ENCODE measurements at places on chromosomes 2 and 18. TPM values are rescaled to one million over a fixed set of nuclear protein-coding genes. Genes with fewer than 3 reads are reported as not detected.

The LIPG gene
- 0.19 TPM for total RNA-seq

The HOXD9 gene
- total RNA-seq, result not detected

The COLEC11 gene
- not detected for total RNA-seq

The DNER gene
- total RNA-seq, result not detected

The IL1R1 gene
- 0.19 TPM for total RNA-seq

The MEP1B gene
- total RNA-seq, result 0.20 TPM

The TGFA gene
- 1.6 TPM for total RNA-seq

DNA sequence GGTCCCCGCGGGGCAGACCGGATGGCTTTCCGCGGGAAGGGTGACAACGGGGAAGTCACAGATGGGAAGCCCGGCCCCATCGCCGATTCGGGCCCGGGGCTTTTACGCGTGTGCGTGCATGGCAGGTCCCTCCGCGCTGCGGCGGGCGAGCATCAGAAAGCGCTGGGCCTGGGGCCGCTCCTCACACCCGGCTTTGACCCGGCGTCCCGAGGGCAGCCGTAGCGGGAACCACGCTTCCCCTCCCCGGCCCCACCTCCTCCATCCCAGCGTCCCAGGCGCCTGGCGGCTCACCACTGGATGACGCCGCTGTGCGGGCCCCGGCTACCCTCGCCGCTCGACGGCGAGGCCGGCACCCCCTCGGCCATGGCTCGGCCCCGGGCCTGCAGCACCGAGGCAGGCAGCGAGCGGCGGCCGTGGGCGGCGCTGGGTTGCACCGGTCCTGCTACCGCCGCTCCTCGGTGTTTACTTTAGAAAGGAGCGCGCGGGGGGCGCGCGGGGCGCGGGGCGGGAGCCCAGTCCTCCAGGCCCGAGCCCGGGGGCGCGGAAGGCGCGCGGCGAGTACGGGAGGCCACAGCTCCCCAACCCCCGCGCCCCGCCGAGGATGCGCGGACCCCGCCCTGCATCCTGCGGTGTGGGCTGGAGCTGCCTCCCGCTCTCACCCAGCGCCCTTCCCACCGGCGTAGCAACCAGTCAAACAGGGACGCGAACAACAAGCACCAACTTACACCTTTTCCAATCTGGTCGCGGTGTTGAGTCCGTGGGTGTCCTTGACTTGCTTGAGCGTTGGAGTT is 806 bp downstream of the RFX8 start:
- peak; percentile 66 for DNase-seq
- H3K27ac ChIP-seq, result peak overlapping the region; percentile 76
- no peaks in the 10 kb centered on the region for H3K36me3 ChIP-seq
- H3K4me1 ChIP-seq, result peaks cover 23% of the 10 kb centered on the region

- H3K27me3 ChIP-seq, result no peaks in the 10 kb centered on the region
- H3K4me3 ChIP-seq, result no peak overlapping the region
Measured at GRCh38 chr2:73008766-73009135, 62.8 kb downstream of the SFXN5 start.

DNA sequence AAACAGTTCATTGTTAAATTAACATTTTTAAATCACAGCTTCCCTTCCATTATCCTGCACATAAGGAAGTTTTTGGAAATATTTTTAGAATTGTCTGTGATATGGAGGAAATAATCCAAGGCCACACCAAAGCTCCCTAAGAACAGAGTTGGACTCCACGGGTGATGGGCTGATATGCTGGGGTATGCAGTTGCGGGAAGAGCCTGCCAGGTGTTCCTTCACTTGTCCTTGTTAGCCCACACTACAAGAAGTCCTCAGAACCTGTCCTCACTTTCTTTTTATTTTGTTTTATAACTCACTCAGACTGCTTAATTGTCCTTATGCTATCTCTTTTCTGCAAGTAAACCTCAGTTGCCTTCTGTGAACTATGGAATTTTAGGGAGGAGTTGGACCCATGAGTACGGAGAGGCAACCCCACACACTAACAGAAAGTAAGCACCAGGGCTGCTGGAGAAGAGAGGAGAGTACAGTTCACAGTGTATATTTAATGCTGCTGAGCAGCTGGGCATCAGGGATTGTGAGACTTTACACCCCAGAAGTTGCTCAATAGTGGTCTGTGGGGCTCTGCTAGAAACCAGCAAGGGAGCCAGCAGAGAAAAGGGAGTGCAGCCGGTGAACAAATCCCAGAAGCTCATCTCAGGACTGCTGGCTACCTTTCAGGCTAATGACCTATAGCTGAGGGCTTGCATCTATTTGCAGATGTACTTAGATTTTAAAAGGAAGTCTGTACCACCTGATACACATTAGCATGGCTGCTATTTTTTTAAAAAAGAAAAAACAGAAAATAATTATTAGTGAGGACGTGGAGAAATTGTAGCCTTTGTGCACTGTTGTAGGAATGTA is 280.1 kb upstream of the STON1 start:
- no peaks in the 10 kb centered on the region for H3K27me3 ChIP-seq
- peaks cover 7% of the 10 kb centered on the region for H3K4me1 ChIP-seq
- no peak for DNase-seq
- H3K27ac ChIP-seq, result peak overlapping the region; percentile 8
- H3K36me3 ChIP-seq, result no peaks in the 10 kb centered on the region
- peak overlapping the region; percentile 34 for H3K4me3 ChIP-seq

GRCh38 chr2:72040629-72041571 is 106.8 kb downstream of the CYP26B1 start:
- DNase-seq, result no peak
- H3K27me3 ChIP-seq, result peaks cover 4% of the 10 kb centered on the region
- no peaks in the 10 kb centered on the region for H3K4me1 ChIP-seq

GRCh38 chr2:74418312-74418711 is 3.1 kb downstream of the C2orf81 start:
- H3K27me3 ChIP-seq, result no peaks in the 10 kb centered on the region
- DNase-seq, result no peak
- H3K4me1 ChIP-seq, result peaks cover 33% of the 10 kb centered on the region
- H3K27ac ChIP-seq, result no peak overlapping the region
- no peaks in the 10 kb centered on the region for H3K36me3 ChIP-seq

DNA sequence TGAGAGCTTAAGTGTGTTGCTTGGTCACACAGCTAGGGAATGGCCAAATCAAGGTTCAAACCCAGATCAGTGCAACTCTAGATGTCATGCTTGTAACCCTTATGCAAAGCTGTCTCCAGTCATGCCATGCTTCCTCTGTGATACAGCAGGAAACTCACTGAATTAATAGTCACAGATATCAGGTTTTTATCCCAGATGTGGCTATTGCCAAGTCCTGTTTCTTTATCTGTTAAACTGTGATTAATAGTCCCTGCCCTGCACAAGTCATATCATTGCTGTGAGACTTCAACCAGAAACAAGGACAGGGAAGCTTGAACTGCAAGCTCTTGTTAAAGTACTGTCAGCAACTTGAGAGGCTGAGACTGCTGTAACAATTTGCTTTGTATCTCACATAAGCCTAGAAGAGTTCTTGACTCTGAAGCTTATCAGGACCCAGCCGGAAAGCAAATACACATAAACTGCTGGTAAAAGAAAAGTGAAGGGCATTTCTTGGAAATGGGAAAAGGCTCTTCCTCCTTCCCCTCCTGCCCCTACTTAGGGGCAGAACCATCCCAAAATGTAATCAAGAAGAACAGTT is 609.0 kb downstream of the DCC start:
- no peaks in the 10 kb centered on the region for H3K36me3 ChIP-seq
- H3K4me3 ChIP-seq, result no peak overlapping the region
- no peak for DNase-seq
- no peaks in the 10 kb centered on the region for H3K27me3 ChIP-seq

GRCh38 chr2:203484266-203485112 is 50.6 kb downstream of the RAPH1 start:
- H3K27ac ChIP-seq, result no peak overlapping the region
- H3K36me3 ChIP-seq, result no peaks in the 10 kb centered on the region
- DNase-seq, result peak; percentile 61
- no peaks in the 10 kb centered on the region for H3K4me1 ChIP-seq
- H3K27me3 ChIP-seq, result no peaks in the 10 kb centered on the region
- H3K4me3 ChIP-seq, result no peak overlapping the region

DNA sequence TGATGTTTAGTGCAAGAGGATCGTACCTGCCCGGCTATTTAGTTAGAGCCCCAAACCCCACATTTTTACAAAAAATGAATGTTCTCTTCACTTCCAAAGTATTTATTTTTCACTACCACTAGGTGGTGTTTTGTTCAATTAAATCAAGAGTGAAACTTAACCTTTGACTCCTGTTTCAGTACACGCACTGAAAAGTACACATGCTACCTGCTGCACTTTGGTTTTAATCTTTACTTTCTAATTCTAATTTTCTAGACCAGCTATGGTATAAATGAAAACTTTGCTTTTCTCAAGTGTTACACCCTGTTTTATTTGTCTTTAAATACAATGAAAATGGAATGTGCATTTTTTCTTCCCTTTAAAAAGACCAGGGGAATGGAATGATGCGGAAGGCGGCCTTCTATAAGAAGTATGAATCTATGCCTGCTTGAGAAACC is 31.4 kb upstream of the CHN1 start:
- no peak overlapping the region for H3K4me3 ChIP-seq
- no peaks in the 10 kb centered on the region for H3K36me3 ChIP-seq
- no peaks in the 10 kb centered on the region for H3K27me3 ChIP-seq

GRCh38 chr2:48914477-48915089 is 159.1 kb upstream of the LHCGR start:
- peaks cover 2% of the 10 kb centered on the region for H3K27me3 ChIP-seq
- no peak for DNase-seq
- H3K27ac ChIP-seq, result no peak overlapping the region
- H3K36me3 ChIP-seq, result peaks cover 2% of the 10 kb centered on the region

- no peaks in the 10 kb centered on the region for H3K36me3 ChIP-seq
- no peak for DNase-seq
- H3K4me3 ChIP-seq, result no peak overlapping the region
- no peak overlapping the region for H3K27ac ChIP-seq
Measured at GRCh38 chr2:218962859-218963492, 3.5 kb downstream of the CDK5R2 start.

DNA sequence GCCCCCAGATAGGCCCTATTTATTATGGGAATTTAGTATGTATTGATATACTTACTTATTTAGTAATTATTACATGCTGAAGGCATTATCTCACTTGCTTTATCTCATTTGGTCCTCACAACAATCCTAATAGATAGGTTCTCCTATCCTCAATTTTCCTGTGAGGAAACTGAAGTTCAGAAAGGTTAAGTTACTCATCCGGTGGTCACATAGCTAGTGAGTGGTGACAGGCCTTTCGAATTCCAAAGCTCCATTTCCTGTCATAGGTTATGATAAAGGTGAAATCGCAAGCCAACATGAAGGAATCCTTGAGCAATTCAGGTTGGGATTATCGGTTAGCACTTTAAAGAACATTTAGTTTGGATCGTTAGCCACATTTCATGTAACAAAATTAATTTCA is 33.3 kb downstream of the NAB1 start:
- no peaks in the 10 kb centered on the region for H3K27me3 ChIP-seq
- DNase-seq, result no peak
- peaks cover 6% of the 10 kb centered on the region for H3K36me3 ChIP-seq

DNA sequence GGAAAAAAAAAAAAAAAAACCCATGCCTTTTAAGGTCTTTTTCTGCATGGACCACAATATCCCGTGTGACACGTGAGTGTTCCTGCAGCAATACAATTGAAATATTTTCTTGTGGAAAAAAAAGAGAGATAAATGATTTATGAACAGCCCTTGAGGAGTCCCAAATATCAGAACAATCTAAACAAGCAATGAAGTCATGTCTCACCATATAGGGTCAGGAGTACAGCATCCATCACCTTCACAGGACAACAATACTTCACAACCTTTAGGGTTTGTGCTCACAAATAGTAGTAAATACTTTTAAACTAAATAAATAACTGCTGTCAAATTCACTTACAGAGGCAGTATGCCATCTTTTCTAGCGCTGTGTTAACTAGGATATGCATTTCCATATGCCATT is 87.9 kb downstream of the ZEB2 start:
- no peaks in the 10 kb centered on the region for H3K27me3 ChIP-seq
- peaks cover 34% of the 10 kb centered on the region for H3K4me1 ChIP-seq
- H3K27ac ChIP-seq, result no peak overlapping the region
- H3K4me3 ChIP-seq, result peak overlapping the region; percentile 55
- DNase-seq, result no peak
- peaks cover 18% of the 10 kb centered on the region for H3K36me3 ChIP-seq

- H3K4me3 ChIP-seq, result no peak overlapping the region
- DNase-seq, result no peak
- H3K27me3 ChIP-seq, result no peaks in the 10 kb centered on the region
- H3K36me3 ChIP-seq, result no peaks in the 10 kb centered on the region
Measured at GRCh38 chr2:19321946-19322345, 36.5 kb downstream of the OSR1 start.

GRCh38 chr18:21205695-21206094 is 36.3 kb upstream of the GREB1L start:
- no peaks in the 10 kb centered on the region for H3K4me1 ChIP-seq
- no peak overlapping the region for H3K27ac ChIP-seq
- H3K4me3 ChIP-seq, result no peak overlapping the region
- H3K27me3 ChIP-seq, result peaks cover 2% of the 10 kb centered on the region
- no peak for DNase-seq

DNA sequence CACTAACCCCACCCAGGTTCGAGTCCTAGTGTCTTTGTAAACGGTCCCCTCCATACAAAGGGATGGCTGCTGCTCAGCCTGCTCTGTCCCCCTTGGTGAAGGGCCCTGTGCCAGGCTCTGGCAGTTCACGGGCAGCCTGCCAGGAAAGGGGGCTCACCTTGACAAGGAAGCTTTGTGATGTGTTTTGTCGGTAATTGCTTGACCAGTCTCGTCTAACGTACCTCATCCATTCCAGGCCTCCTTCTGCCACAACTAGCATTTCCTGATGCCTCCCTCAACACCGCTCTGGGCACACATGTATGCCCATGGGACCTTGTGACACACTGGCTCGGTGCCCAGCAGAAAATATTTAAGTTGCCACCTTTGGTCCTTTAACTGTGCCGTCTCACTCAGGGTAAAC is 171.9 kb downstream of the KLHL29 start:
- no peaks in the 10 kb centered on the region for H3K4me1 ChIP-seq
- H3K36me3 ChIP-seq, result no peaks in the 10 kb centered on the region

- no peaks in the 10 kb centered on the region for H3K4me1 ChIP-seq
- no peak overlapping the region for H3K27ac ChIP-seq
- H3K27me3 ChIP-seq, result no peaks in the 10 kb centered on the region
- no peak for DNase-seq
Measured at GRCh38 chr2:56195563-56195962, 11.8 kb downstream of the CCDC85A start.

- no peaks in the 10 kb centered on the region for H3K36me3 ChIP-seq
- H3K27ac ChIP-seq, result no peak overlapping the region
- DNase-seq, result no peak
- H3K4me3 ChIP-seq, result no peak overlapping the region
- no peaks in the 10 kb centered on the region for H3K4me1 ChIP-seq
Measured at GRCh38 chr2:181861379-181861778, 30.2 kb upstream of the ITPRID2 start.

- no peak overlapping the region for H3K4me3 ChIP-seq
- peaks cover 23% of the 10 kb centered on the region for H3K4me1 ChIP-seq
- no peaks in the 10 kb centered on the region for H3K36me3 ChIP-seq
Measured at GRCh38 chr2:240573516-240574385, 5.5 kb downstream of the RNPEPL1 start.

GRCh38 chr2:40721595-40721994 is 269.7 kb upstream of the SLC8A1 start:
- H3K4me1 ChIP-seq, result no peaks in the 10 kb centered on the region
- H3K27me3 ChIP-seq, result no peaks in the 10 kb centered on the region
- H3K27ac ChIP-seq, result no peak overlapping the region

Data from natural killer cell treated with Interleukin-12 subunit alpha and Interleukin-12 subunit beta and Interleukin-15 and Interleukin-18, amount 100 ng/mL, for 72 hours (primary cell).